ENCODE measurements at places on chromosomes 1 and 21. TPM values are rescaled to one million over a fixed set of nuclear protein-coding genes. Genes with fewer than 3 reads are reported as not detected.

DNA sequence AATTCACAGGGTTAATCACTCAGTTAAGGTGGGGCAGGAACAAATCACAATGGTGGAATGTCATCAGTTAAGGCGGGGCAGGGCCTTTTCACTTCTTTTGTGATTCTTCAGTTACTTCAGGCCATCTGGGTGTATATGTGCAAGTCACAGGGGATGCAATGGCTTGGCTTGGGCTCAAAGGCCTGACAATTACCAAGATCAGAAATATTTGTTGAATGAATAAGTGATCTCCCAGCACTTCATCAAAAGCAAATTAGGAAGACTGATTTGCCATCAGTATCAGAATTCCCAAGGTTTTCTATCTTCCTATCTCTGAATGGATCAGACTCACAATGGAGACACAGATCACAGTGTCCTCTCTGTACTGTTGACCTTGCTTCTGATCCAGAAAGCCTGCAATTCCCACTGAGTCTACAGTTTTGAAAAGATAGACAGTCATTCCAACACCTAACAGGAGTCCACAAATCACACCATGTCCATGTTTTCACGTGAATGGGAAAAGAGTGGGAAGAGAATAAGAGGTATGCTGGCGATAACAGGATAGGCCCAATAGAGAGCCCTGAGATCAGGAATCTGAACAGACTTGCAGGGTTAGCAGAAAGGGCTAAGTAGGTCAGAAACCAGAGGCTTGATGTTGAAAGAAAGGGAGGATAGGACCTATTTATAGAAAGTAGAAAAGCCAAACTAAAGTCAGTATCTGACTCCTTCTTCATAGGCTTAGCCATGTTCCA is 75.3 kb downstream of the KCNK1 start:
- no peak for DNase-seq

- no peak for DNase-seq
Measured at GRCh38 chr1:208747979-208748378, 503.8 kb upstream of the PLXNA2 start.

- no peak for DNase-seq
Measured at GRCh38 chr21:42925114-42925926, at the start of gene ERVH48-1. TSS of gene ERVH48-1 (minus strand) at chr21:42925630. CDS start at chr21:42919006, 6,624 bp downstream.

DNA sequence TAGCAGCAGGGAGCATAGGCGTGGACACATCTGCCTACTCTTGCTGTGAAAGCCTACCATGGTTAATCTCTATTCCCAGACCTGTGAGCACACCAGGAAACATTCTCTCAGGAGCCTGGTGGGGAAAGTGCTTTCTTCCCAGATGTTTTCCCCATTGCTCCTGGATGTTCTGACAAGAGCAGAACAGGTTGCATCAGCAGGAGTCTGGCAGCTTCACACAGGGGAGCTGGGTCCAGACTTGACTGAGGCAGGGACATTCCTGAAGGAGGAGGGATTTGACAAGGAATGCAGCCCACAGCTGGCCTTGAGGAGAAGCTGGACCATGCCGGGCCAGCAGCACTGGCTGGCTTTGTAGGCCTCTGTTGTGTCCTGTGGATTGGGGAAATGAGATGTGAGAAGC is 21.0 kb upstream of the ARTN start:
- peak; percentile 89 for DNase-seq

Gene GJA8
- not detected for polyA plus RNA-seq

Gene RNU1-3
- polyA plus RNA-seq, result not detected

Measured in keratinocyte (primary cell).